Inflammatory macrophage treated with lipopolysaccharide for 4 hours (primary cell): ENCODE measurements at places on chromosomes 2 and 18.

DNA sequence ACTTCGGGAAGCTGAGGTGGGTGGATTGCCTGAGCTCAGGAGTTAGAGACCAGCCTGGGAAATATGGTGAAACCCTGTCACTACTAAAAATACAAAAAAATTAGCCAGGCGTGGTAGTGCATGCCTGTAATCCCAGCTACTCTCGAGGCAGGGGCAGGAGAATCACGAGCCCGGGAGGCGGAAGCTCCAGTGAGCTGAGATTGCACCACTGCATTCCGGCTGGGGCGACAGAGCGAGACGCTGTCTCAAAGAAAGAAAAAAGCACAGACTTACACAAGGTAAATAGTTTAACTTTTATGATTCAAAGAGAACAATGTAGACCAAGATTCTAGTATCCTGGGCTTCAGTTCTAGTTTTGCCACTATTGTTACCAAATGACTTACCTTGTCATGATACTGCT lies 37.4 kb downstream of the NCKAP1 start:
- DNase-seq = no peak

DNA sequence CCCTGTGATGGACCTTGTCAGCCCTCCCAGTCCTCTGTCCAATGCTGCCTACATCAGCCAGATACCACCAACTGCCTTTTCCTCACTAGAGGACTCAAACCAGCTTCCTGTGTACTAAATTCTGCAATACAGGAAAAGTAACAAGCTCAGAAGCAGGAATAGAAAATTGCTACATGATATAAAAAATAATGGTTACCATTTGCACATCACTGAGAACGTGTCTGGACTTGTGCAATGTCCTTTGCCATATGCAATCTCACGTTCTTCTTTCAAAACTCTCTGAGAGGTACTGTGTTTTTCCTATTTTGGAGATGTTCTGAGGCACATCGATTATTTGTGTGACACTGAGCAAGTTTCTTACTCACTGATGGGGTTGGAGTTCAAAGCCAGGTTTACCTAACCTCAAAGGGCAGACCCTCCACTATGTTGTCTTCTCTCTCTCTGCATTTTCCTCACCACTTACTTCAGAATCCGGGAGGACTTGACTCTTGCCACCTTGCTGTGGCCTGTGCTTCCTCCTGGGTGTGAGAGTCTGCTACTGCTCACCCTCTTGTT lies 12.1 kb downstream of the UPP2 start:
- DNase-seq = peak; percentile 58

DNA sequence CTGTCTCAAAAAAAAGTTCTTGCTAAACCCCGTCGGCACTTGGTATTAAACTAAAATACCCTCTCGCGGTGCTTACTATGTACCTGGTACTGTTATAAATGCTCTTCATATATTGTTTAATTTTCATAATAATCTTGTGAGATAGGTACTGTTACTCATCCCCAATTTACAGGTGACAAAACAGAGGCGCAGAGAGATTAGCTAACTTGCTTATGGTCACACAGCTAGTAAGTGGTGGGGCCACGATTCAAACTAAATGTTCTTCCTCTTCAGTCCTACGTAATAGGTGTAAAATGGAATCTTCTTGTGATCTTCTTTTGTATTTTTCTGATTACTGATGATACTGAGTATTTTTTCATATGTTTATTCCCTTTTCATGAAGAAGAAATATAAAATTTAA lies 51.3 kb downstream of the TET3 start:
- no peak for DNase-seq

- DNase-seq = no peak
Measured at GRCh38 chr18:40897884-40898283, 1057.2 kb upstream of the PIK3C3 start.

GRCh38 chr2:134508391-134508790 lies 210.4 kb downstream of the TMEM163 start:
- no peak for DNase-seq

GRCh38 chr2:12619975-12620374 lies 96.8 kb upstream of the TRIB2 start:
- DNase-seq = peak; percentile 57

- DNase-seq = no peak
Measured at GRCh38 chr18:23146861-23147469, 11.7 kb downstream of the CABLES1 start.

DNA sequence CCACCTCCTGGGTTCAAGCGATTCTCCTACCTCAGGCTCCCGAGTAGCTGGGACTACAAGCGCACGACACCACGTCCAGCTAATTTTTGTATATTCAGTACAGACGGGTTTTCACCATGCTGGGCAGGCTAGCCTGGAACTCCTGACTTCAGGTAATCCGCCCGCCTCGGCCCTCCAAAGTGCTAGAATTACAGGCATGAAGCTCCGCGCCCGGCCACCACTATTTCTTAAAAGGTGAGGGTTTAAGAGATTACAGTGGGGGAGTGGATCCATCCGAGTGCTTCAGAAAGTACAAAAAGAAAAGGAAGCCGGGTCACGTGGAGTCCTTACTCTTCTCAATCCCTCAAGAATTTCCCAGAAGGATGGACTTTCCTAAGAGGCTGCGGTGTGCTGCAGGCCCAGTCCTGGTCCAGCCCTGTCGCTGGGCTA lies 146.9 kb downstream of the ANKRD44 start:
- DNase-seq = no peak

DNA sequence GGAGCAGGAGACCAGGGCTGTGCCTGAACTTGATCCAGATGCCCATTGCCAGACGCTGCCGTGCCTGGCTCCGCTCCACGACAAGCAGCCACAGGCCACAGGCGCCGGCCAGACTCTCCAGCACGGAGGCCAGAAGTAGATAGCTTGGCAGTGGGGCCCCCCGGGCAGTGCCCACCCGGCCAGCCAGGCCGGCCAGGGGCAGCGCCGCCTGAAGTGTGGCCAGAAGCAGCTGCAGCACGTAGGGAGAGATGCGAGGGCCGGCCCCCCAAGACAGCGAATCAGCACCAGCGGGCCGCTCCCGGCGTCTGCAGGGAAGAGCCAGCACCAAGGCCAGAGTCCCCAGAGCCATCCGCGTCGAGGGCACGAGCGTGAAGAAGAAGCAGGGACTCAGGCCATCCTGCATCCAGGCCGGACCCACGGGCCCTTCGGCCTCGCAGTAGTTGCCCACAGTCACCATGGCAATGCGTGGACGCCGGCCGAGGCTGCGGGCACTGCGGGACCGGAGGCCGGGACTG lies 484 bp downstream of the ABCB6 start:
- DNase-seq = peak; percentile 19

DNA sequence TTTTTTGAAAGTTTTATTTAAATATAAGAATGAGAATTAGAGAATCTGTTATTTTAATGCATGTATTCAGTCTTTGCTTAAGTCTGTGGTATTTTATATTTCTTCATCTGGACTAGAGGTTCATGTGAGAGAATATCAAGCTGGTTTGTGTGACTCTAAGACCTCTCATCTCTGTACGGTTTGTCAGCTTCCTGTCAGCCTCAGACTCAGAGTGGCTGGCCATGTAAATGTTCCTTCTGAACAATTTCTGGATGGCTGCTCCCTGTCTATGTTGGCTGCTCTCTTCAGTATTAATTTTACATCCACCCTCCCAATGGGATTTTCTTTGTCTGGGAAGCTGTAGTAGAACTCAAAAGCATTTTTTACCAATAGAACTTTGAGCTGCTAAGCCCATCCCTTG lies 225.3 kb upstream of the THUMPD2 start:
- no peak for DNase-seq

DNA sequence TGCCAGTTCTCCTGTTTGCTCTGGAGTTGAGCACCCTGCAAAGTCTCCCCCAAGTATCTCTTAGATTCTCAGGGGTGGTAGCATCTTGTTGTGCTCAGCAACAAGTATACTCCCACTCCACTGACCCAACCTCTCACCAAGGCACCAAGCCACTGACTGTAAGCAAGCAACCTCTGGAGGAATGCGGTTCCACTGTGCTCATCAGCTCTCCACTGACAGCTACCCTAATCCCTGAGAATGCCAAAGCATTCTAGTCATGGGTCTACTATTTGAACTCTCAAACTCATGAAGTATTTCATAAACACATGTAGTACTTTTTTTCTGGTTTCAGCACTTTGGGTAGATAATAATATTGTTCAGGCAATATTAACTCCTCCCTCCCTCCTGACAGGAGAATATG lies 170.0 kb downstream of the EPHA4 start:
- no peak for DNase-seq

DNA sequence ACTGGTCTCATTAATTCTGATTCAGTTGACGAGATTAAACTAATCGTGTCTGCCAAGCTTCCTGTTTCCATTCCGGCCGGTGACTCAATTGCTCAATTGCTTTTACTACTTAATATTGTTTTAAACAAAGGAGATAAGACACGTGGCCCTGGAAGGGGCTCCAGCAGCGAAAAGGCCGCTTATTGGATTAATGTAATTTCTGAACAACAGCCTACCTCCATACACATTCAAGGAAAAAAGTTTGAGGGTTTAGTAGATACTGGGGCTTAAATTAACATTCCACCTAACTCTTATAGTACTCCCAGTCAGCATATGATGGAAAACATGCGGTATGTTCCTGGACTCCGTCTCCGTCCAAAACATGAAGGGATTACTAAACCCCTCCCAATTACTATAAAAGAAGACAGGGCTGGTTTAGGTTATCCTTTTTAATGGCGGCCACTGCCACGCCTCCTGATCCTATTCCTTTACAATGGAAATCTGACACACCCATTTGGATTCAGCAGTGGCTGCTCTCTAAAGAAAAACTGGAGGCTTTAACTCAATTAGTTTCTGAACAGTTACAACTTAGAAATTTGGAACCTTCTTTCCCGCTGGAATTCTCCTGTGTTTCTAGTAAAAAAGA lies 27.1 kb downstream of the VPS54 start:
- no peak for DNase-seq

DNA sequence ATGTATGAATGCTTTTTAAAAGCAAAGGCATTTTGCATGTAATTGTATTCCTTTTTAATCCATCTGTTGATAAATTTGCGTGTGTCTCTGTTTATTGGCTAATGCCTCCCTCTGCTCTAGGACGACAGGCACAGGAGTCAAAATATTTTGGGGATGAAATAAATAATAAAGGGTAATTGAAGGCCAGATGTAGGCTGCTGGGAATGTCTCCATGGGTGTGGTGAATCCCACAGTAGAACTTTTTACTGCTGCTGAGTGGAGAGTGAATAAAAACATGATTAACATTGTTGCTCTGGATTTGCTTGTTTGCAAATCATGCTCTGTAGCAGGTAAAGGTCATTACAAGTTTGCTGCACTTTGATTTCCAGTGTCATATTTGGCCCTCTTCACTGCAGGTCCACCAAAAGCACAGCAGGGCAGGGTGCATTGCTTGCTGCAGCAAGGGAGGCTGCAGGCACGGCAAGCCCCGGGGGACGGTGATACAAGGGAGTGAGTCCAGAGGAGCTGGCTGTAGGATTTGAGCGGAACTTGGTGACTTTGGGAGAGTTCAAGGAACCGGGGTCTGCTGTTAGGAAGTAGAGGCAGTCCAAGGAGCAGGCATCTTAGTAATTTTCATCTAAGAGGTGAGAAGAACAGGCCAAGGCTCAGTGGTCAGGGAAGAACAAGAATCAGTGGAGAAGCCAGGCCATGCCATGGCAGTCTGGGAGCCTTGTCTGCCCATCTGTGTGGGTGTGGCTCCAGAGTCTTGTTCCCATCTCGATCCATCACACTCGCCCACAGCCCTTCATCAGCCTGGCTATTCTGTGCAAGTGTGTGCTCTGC lies 201.5 kb upstream of the RAB6C start:
- no peak for DNase-seq

DNA sequence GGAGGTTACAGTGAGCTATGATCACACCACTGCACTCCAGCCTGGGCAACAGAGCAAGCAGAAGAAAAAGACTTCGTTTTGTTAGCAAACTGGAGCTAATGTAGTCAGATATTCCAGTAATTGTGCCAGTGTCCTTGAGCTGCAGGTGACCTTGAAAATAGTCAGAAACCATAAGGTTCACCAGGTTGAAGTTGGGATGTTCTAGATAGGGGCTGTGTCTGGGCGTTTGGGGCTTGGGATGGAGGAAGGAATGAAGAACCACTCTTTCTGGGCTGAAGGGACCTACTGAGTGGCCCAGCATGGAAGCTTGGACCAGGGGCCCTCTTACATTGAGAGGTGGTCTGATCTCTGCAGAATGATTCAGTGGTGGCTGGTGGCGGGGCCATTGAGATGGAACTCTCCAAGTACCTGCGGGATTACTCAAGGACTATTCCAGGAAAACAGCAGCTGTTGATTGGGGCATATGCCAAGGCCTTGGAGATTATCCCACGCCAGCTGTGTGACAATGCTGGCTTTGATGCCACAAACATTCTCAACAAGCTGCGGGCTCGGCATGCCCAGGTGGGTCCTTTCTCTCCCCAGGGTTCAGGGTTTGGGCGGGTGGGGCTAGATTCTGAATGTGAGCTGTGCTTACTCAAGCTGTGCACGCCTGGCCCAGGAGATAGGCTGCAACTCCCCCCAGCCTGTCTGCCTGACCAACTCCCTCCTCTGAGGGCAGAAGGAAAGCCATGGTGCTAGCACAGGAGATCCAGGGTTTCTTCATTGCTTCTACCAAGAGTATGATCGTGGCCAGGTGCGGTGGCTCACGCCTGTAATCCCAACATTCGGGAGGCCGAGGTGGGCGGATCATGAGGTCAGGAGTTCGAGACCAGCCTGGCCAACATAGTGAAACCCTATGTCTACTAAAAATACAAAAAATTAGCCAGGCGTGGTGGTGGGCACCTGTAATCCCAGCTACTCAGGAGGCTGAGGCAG lies 17.1 kb downstream of the CCT7 start:
- DNase-seq = no peak

- no peak for DNase-seq
Measured at GRCh38 chr2:106977717-106978116, 91.8 kb upstream of the ST6GAL2 start.

GRCh38 chr2:12970861-12971260 lies 254.1 kb downstream of the TRIB2 start:
- DNase-seq = no peak
